ENCODE measurements at places on chromosomes 4 and X.

- no peaks in the 10 kb centered on the region for H3K36me3 ChIP-seq
- H3K4me1 ChIP-seq = no peaks in the 10 kb centered on the region
- H3K27ac ChIP-seq = no peak overlapping the region
These were observed 33.0 kb downstream of the CISD2 start for GRCh38 chr4:102901804-102902203.

DNA sequence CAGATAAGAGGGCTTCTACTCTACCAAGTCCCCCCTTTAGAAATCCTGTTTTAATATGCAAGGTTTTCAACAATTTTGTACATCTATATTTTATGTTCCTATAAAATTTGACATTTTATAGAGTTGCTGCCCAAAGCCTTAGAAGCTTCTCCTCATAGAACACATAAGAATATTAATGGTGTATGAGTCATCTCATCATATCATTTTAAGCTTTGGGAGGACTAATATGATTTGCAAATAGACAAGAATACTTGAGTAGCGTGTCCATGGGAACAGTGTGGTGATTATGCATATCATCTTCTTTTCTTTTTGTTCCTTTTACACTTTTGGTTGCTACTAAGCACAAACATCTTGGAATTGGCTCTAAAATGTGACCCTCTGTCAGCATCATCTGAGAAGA is 56.7 kb upstream of the HUWE1 start:
- no peaks in the 10 kb centered on the region for H3K4me1 ChIP-seq
- no peak overlapping the region for H3K4me3 ChIP-seq
- no peak for DNase-seq
- H3K27ac ChIP-seq = no peak overlapping the region
- no peaks in the 10 kb centered on the region for H3K36me3 ChIP-seq
- no peaks in the 10 kb centered on the region for H3K27me3 ChIP-seq

GRCh38 chr4:87141428-87141827 is 79.0 kb downstream of the KLHL8 start:
- no peak overlapping the region for H3K4me3 ChIP-seq
- 0 out of 2 replicates have a peak, but pooled peaks cover 2% of the 10 kb centered on the region for H3K36me3 ChIP-seq
- H3K27me3 ChIP-seq = no peaks in the 10 kb centered on the region
- no peak overlapping the region for H3K27ac ChIP-seq
- no peak for DNase-seq

GRCh38 chr4:79603681-79604080 is 195.7 kb upstream of the GK2 start:
- no peaks in the 10 kb centered on the region for H3K36me3 ChIP-seq
- no peaks in the 10 kb centered on the region for H3K27me3 ChIP-seq
- no peak overlapping the region for H3K4me3 ChIP-seq
- H3K4me1 ChIP-seq = no peaks in the 10 kb centered on the region

GRCh38 chrX:1392376-1393068 is 609 bp upstream of the SLC25A6 start:
- peak overlapping the region; percentile 74 for H3K4me3 ChIP-seq
- H3K27ac ChIP-seq = peak overlapping the region; percentile 97
- peak; percentile 45 for DNase-seq
- H3K27me3 ChIP-seq = no peaks in the 10 kb centered on the region

GRCh38 chr4:81769244-81769643 is 297.5 kb upstream of the RASGEF1B start:
- no peaks in the 10 kb centered on the region for H3K4me1 ChIP-seq
- no peaks in the 10 kb centered on the region for H3K36me3 ChIP-seq
- H3K27ac ChIP-seq = no peak overlapping the region

- DNase-seq = peak; percentile 63
- no peaks in the 10 kb centered on the region for H3K36me3 ChIP-seq
- H3K4me1 ChIP-seq = no peaks in the 10 kb centered on the region
- H3K27ac ChIP-seq = no peak overlapping the region
- no peaks in the 10 kb centered on the region for H3K27me3 ChIP-seq
- H3K4me3 ChIP-seq = no peak overlapping the region
These were observed 61.1 kb downstream of the FBXO8 start for GRCh38 chr4:174222266-174222872.
